ENCODE measurements at places on chromosomes 7 and 10.

DNA sequence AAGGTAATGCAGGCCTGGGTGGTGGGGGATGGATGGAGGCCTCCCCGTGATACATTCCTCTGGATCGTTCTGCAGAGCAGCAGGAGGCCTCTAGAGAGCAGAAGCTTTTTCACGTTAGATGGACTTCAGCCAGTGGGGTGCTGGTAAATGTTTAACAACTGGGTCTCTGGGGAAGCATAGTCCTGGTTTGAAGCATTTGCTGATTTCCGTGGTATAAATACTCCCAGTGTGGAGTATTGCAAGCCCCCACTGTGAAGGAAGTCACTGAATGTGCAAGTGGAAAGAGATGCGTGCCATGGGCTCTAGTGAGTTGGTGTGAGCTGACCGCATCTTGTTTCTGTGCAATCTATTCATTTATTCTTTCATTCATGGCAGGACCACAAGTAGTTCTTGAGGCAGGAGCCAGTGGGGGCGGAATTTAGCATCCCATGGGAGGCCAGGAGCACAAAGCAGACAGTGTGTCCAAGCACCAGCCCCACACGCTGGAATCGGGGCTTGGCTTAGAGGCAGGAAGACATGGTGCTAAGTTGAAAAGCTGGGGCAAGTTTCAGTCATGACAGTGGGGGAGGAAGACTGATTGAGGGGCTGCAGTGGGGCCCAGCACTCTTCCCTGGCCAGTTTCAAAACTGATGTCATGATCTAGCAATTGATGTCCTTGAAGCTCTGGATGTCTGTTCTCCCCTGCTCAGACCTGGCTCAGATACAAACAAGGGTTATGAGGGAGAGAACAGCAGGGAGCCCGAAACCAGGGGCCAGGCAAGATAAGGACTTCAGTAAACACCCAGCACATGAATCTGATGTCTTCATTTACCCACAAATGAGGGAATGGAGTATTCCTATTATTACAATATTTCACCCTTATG lies 280.9 kb upstream of the LYZL1 start:
- no peak for DNase-seq

GRCh38 chr10:120789303-120790203 lies 61.6 kb upstream of the WDR11 start:
- no peak for DNase-seq

- no peak for DNase-seq
Measured at GRCh38 chr10:59833810-59834209, 72.5 kb downstream of the CCDC6 start.

GRCh38 chr10:68572151-68572550 lies 12.0 kb downstream of the TET1 start:
- DNase-seq = no peak

DNA sequence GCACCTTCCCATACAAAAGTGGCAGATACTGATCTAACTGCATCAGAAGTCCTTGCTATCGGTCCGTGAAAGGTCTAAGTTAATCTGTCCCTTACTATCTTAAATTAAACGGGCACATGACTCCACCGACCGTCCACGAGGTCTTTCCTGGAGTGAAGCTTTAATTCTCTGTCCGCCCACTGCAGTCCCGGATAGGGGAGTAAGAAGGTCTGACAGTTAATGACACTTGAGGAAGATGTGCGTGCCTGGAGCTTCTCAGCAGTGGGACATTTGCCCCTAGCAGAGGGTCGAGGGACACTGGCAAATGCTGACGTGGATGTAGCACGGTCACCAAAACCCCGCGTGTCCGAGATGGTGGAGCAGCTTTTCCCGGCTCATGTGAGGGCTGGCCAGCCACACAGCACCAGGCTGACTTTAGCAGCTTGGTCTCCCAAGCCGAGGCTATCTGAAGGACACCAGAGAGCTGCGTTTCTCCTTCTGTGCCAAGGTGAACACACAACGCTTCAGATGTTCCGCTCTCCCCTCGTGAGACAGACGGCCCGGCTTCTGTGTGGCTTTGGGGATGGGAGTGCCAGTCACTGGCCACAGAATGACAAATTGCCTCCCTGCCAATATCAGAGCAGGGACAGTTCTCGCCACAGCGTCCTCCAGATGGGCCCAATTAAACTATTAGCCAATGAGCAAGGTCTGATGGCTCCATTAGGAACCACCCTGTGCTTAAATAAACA lies 86.6 kb downstream of the ADARB2 start:
- no peak for DNase-seq

- no peak for DNase-seq
Measured at GRCh38 chr10:120715171-120715570, 136.0 kb upstream of the WDR11 start.

- DNase-seq = no peak
Measured at GRCh38 chr7:36360244-36360643, 29.4 kb upstream of the ANLN start.

GRCh38 chr7:115693779-115694178 lies 336.8 kb downstream of the TFEC start:
- no peak for DNase-seq

DNA sequence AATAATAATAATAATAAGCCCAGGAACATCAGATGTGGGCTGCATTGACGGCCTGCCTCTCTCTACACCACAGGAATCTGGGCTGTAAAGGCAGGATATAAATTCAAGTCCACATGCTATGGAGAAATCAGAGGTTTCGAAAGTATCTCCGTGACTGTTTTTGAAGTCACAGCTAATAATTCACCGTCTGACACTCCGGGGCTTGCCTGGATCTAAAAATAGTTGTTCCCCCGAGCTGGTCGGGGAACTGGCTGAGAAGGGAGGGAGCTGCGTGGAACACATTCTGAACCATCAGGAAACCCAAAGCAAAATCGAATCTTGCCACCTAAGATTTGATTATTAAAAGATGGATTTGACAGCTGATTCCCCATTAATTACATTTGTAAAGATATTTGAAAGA lies 35.4 kb downstream of the KLF6 start:
- DNase-seq = no peak

GRCh38 chr10:33336582-33337325 lies 2.3 kb upstream of the NRP1 start:
- no peak for DNase-seq

GRCh38 chr10:18659819-18660535 lies 746 bp downstream of the ARL5B start:
- DNase-seq = no peak

DNA sequence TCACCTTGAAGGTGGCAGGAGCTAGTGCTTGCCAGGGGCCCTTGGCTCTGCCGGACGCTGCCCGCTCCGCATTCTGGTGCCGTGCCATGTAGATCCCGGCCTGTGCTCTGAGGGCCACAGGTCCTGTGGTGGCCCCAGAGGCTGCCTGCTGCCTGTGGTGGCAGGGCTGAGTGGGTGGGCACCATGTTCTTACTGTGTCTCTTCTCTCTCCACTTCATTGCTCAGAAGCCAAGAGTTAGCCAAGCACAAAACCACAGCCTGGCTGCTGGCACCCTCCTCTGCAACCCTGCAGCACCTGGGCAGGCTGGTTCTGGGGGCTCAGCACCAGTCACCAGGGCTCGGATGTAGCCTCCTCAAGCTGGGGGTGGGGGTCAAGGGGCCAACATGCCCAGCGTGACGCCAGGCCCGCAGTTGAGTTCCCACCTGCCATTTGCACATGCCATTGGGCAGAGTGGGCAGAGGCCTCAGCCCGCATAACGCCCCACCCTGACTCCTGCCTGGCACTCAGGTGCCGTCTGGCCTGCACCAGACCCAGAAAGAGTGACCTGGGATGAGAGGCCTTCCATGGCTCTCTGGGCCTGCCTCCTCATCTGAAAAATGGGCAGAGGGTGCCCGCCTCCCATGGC lies 16.3 kb downstream of the ZMIZ1 start:
- DNase-seq = no peak

DNA sequence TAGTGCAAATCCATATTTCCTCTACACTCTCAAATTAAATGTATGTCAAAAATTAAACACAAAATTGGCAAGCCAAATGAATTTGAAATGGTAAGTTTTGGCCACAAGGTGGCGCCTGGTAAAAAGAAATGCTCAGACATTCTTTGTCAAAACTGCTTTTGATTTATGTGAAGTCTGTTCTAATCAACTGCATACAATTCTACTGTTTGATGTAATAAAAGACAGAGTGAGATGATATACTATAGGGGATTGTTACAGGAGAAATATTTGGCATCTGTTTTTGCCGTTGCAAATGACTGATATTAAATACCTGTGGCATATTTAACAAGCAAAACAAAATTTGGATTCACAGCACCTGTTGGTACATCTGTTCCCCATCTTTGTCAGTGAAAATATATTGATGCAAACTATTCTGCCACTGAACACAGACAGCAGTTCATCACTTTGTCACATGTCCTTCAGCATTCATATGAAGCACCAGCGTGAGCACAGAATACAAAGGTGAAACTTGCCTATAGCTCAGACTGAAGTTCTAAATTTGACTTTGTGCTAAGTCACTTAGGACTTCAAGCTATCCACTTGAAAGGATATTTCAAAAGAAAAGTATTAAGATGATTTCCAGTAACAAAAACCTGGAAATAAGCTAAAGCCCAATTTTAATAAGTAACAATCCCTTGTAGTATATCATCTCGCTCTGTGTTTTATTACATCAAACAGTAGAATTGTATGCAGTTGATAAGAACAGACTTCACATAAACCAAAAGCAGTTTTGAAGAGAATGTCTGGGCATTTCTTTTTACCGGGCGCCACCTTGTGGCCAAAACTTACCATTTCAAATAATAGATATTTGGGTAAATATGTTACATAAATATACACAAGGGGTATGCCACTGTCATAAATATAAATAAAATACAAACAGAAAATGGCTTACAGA lies 10.2 kb upstream of the CH25H start:
- peak; percentile 58 for DNase-seq

GRCh38 chr7:54292171-54292925 lies 249.8 kb upstream of the VSTM2A start:
- DNase-seq = no peak

GRCh38 chr7:108062250-108063014 lies 59.5 kb upstream of the LAMB1 start:
- no peak for DNase-seq

DNA sequence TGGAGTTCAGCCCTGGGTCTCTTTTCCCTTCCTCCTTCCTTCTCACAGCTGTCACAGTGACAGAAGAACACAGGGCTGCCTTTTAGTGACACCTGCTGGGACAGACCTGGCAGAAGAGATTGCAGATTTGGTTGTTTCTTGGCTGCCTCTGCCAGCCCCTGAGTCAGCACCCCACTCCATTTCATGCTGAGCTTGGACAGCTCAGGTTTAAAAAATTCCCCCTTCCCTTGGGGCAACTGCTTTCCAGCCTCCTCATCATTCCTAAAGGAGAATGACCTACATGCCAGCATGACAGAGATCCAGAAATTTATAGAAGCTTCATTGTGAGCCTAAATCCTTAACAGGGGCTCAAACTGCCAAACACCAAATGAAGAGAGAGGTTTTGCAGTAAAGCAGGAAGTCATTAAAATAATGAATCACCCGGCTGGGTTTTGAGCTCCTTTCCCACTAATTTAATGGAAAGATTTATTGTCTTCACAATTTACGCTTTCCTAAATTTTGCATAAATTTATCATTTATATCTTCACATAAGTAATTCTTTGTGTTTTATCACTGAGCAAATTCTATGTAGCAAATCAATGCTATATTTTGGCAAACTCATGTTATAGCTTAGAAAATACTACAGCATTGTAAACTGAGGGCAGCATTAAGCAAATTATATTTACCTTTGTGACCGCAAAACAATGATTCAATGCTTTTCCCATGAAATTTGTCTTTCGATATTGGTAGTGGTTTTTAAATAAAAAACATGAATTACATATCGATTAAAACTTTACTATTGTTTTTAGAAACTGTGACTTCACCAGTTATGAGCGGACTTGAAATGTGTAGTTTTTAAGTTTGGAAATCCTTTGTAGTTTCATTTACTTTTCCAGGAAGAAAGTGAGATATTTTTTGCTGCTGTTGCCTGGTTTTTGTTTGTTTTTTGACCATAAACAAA lies 399.5 kb upstream of the ANKRD30A start:
- no peak for DNase-seq

- no peak for DNase-seq
Measured at GRCh38 chr7:4159154-4159501, 523.0 kb upstream of the FOXK1 start.

DNA sequence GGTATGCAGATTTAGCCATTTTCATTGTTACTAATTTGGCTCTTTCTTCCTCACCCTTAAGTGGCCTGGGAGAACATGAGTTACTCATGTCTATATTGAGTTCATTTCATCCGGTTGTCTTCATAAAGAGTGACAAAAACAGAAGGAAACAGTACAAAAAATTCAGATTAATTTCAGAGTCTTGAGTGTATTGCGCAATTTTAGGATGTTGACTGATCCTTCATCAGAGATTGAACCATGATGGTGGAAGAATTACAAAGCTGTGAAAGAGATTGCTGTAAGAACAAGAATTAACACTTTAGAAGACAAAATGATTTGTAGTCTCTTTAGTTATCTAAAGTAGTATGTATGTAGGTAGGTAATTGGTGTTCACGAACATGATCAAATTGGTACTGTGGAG lies 194.0 kb upstream of the PPP1R3A start:
- no peak for DNase-seq

DNA sequence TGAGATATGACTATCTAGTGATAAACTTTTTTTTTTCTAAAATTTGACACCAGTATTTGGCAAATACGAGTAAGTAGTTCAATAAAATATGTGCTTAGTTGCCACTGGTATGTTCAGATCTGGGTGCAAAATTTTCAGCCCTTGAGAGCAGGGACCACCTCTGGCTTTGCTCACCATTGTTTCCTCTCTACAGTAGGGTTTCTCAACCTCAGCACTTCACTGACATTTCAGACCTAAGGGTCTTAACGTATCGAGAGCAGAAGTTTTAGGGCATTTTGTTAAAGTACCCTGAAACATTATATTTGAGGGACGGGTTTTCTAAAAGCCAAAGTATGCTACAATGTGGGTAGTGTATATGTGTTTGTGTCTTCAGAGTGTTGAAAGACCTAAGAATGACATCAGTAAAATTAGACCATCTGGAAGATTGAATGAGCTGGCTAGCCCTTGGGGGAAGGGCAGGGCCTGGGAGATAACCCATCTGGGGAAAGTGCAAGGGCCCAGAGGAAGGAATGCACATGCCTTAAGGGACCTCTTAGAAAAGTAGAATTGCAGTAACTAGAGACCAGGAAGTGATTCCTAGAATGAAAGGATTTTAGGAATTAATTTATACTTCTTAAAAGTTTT lies 11.8 kb downstream of the BZW2 start:
- DNase-seq = no peak

GRCh38 chr7:88218429-88218745 lies 1.5 kb downstream of the SRI start:
- no peak for DNase-seq
